Body of pancreas (tissue), 4 donors: ENCODE measurements at places on chromosomes 3 and 15.

- no peak for DNase-seq
These were observed 5.2 kb downstream of the EXOSC7 start for GRCh38 chr3:44981220-44981619.

- no peak for DNase-seq
These were observed 106.5 kb downstream of the MYO9A start for GRCh38 chr15:72011302-72011942.

GRCh38 chr3:10273702-10274305 is 18.9 kb downstream of the GHRL start:
- DNase-seq = no peak

- DNase-seq = no peak
These were observed 449.2 kb upstream of the CFAP20DC start for GRCh38 chr3:59499000-59499399.

DNA sequence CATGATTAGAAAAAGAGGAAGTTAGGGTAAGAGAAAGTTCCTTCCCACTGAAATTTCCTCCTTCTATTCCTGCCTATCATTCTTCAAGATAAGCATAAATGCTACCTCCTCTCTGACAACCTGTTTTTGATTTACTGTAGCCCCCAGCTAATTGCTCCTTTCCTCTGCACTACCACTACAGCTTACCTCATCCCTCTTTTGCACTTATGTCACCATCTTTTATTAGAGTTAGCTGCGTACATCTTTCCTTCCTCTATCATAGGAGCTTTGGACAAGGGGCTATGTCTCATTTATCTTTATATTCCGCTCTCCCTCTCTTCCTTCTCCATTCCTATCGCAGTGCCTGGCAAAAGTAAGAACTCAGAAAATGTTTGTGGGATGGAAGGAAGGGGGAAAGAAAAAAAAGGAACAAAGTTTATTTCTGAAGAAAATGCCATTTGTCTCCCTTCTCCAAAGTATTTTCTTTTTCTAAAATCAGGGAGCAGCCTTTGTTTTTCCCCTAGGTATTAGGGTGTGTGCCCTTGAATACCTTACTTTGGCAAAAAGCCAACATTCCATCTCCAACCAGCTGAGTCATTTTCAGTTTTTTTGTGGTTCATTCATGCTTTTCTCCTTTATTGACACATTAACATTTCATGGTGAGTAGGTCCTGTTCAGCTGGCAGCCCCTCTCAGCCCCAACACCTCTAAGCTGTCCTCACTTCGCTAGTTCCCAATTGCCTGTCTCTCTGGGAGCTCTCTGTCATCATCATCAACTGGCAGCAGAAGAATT is 87.6 kb upstream of the SOX2 start:
- no peak for DNase-seq

DNA sequence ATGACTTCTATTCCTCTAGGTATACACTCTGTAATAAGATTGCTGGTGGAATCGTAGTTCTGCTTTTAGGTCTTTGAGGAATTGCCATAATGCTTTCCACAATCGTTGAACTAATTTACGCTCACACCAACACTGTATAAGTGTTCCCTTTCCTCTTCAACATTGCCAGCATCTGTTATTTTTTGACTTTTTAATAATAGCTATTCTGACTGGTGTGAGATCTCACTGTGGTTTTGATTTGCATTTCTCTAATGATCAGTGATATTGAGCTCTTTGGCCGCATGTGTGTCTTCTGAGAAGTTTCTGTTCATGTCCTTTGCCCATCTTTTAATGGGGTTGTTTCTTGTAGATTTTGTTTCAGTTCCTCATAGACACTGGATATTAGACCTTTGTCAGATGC is 12.8 kb downstream of the NXPE3 start:
- DNase-seq = no peak

DNA sequence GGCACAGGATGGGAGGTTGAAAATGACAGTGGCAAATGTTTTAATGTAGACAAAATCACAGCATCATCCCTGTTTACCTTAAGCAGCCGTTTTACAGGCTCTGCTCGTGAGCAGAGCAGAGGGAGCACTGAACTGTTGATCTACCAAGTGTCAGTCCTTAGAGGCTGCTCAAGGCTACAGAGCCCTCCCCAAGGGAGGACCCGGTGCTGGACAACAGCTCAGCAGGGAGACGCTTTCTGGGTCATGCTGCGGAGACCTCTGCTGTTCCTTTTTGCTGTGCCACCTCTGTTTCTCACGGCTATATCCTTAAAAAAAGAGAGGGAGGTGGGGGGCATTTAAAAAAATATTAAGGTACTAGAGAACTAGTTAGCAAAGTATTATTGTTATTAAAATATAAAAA is 400.2 kb downstream of the GABRB3 start:
- no peak for DNase-seq

- DNase-seq = no peak
These were observed 725.9 kb upstream of the NR2F2 start for GRCh38 chr15:95604634-95605036.

DNA sequence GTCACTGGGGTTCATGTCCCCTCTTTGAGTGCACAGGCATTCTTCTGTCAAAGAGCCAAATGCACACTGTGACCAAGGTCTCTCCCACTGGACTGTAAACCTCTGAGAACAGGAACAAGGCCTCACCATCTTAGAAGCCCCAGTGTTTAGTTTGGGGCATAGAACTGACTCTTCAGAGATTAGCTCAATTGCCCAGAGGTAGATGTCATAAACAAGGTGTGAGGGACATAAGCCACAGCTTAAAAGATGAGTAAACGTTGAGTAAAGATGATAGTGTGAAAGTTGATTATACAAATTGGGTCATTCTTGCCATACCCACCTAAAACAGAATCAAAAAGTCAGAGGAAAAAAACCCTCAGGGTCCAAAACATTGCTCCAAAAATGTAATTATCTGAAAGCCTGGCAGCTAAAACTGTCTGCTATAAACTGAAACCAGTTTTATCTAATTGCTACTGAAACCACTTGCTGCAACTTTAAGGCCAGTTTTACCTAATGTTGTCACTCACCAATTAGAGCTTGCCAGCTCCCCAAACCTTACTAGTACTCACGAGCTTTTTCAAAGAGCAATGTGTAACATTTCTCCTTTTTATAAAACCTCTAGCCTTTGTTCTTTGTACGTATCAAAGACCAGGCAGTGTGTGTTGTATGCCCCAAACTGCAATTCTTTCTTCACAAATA is 415.2 kb downstream of the RAP2B start:
- no peak for DNase-seq

DNA sequence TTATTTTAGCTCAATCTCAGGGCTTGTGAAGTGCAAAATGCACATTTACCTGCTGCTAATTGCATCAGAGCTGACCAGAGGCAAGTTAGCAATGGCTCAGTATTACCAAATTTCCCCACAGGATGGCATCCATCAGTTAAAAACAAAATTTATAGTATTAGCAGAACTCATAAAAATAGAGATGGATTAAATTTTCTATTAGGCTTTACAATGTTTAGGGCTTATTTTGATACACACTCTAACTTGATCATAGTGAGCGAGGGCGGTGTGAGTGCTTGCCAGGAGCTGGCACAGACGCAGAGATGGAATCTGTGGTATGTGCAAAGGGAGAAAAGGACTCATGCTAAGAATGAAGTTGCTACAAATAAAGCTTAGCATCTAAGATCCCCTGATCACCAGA is 241.0 kb downstream of the NSUN3 start:
- DNase-seq = no peak

- DNase-seq = no peak
These were observed 37.6 kb downstream of the RAB8B start for GRCh38 chr15:63226966-63227401.

DNA sequence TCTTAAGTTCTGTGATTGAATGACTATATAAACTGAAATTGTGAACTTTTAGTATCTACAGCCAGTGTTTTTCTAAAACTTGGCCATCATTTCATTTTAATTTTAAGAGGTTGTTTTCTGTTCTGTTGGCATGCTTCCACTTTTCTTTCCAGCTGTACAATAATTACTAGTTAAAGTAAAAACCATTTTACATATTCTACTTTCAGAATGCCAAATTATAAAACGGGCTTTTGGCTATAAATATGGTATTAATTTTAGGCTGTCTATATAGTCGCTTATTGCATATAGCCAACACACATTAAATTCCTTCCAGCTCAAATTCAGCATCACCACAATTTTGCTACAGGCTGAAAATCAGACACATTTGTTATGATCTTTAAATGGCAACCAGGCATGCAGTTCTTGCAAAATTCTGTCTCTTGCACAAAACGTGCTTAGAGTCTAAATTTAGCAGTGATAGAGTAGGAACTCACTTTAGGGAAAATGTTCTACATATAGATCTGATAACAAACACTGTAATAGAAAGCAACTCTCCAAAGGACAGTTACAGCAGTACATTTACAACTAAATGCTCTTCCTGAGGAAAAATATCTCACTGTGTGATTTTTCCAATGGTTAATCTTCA is 81.1 kb downstream of the BTD start:
- DNase-seq = no peak

DNA sequence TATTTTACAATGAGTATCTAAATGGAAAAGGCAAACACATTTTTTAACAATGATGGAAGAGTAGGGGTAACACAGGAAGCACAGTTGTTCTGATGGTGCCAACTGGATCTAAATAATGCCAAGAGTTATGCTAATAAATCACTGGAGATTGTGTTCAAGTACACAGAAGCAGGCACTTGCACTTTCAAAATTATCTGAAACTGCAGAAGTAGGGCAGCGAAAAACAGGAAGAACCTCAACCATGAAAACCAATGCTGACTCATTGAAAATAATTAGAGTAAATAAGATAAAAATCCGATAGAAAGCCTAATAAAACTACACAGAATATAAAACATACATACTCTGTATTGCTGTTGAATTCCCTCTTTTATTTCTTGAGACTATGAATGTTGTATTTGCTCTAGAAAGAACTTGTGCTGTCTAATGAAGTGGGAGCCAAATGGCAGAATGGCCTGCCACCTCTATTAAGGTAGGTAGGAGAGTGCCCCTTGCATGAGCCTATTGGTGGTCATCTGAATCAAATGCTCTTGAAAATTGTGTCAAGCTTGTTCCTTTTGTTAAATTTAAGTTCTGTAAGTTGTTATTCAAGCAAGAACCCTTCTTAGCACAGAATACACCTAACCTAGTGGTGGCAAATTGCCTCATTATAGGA is 93.7 kb downstream of the ABI3BP start:
- no peak for DNase-seq

GRCh38 chr3:100150473-100150872 is 36.2 kb upstream of the FILIP1L start:
- no peak for DNase-seq

GRCh38 chr15:49169880-49170597 is at the start of gene GALK2:
GALK2 (plus strand) TSS chr15:49170247; CDS start chr15:49170323, 76 bp downstream.
- peak; percentile 93 for DNase-seq

- no peak for DNase-seq
These were observed 256.5 kb upstream of the NECTIN3 start for GRCh38 chr3:110815008-110815583.

GRCh38 chr3:105527535-105527934 is 160.8 kb downstream of the ALCAM start:
- no peak for DNase-seq

- DNase-seq = no peak
These were observed 539 bp upstream of the TLNRD1 start for GRCh38 chr15:81000144-81000623.

DNA sequence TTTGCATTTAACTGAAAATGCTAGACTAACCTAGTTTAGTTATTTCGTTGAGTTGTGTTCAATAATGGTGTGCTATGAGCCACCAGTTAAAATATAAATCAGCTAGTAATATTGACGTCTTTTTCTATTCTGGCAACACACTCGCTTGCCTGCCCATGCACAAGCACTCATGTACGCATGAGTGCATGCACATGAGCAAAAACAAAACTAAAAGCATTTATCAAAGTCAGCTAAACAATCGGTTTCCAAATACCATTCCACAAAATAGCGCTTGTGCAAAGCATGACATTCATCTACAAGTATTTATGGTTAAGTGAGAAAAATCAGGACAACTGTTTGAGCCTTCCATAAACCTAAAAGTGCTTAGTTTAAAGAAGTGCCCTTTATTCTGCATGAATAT is 13.1 kb upstream of the SAMMSON start:
- no peak for DNase-seq

DNA sequence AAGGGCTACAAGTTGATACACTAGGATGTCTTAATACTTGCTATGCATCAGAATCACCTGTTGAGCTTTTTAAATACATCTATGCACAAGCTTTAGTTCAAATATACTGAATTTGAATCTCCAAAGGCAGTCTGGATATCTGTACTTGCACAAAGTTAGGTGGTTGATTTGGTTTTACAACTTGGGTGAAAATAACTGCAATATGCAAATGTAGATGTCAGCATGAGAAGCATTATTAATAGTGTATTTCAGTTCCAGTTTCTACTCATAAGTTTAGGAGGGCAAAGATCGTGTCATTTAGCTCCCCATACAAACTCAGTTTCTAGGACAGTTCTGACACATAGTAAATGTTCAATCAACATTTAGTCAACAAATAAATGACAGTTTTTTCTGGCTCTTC is 25.6 kb downstream of the IQCB1 start:
- no peak for DNase-seq

DNA sequence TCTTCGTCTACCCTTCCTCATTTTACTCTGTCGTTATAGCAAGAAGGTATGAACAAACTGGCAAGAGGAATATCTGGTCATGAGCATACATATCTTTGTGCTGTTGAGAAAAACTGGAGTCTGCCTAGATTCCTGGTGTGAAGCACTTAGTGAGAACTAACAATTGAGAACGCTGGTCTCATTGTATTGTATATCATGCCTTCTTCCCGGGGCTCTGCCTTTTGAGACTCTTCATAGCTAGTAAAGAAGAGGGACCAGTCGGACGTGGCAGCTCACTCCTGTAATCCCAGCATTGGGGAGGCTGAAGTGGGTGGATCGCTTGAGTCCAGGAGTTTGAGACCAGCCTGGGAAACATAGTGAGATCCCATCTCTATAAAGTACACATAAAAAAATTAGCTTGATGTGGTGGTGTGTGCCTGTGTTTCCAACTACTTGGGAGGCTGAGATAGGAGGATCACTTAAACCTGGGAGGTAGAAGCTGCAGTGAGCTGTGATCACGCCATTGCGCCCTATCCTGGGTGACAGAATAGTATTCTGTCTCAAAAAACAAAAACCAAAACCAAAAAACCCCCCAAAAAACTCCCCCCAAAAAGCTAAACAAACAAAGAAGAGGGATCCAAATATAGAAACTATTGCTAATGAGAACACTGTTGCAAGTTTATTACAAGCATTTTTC is 11.8 kb downstream of the CMC1 start:
- DNase-seq = no peak

DNA sequence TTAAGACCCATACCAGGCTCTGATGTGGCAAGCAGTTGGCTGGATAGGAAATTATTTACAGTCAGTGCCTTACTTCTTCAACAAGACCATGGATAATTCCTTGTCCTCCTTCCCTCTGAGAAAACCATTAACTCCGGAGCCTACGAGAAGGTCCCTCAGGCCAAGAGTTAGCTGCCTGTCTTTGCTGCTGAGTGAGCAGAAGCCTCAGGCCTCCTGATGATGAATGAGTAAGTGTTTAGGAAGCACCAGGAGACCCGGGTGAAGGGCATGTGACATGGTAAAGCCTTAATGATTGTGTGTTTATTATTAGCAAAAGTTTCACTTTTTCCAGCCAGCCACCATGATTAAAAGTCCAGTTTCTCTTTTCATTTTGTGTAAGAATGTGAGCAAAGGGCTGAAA is 174.9 kb upstream of the TOPAZ1 start:
- DNase-seq = no peak

- DNase-seq = no peak
These were observed 10.6 kb upstream of the SOX2 start for GRCh38 chr3:181701096-181701495.
